ENCODE measurements at places on chromosomes 1 and 21.

- DNase-seq: no peak
Measured at GRCh38 chr21:31713973-31714740, 17.8 kb downstream of the SCAF4 start.

DNA sequence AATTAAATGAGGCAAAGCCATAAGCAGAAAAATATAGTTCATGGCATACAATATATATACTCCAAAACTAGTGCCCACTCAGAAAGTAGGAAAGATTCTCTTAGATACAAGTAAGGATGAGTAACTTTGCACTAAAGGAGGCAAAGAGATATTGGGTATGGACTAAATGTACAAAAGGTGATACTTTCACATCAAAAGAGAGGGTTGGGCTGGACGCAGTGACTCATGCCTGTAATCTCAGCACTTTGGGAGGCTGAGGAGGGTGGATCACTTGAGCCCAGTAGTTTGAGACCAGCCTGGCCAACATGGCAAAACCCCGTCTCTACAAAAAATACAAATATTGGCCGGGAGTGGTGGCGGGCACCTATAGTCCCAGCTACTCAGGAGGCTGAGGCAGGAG lies 6.7 kb downstream of the KYAT3 start:
- DNase-seq: no peak

DNA sequence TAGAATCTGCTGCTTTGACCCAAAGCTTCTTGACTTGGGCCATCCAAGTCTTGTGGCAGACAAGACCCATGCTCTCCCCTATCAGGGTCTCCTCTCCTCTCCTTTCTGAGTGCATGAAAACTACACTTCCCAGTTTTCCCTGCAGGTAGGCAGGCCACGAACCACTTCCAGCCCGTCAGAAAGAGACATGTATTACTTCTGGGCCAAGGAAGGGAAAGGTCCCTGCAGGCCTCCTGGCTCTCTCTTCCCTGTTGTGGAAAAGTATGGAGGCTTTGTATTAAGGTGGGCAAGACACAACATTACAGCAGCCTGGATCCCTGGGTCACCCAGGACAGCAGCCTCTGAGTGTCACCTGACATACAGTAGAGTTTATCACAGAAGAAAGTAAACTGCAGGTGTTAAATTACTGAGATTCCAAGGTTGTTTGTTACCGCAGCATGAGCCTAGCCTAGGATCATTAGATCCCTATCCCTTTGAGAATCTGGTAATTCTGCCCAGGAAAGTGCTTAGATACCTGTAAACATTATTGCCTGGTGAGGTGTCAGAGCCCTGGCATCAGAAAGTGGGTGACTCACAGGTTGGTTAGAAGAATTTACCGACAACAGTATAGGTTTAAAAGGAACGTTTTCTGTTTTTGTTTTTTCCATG lies 717.3 kb downstream of the MATN1 start:
- DNase-seq: no peak

- no peak for DNase-seq
Measured at GRCh38 chr1:36520771-36521420, 38.2 kb upstream of the CSF3R start.

GRCh38 chr1:17734609-17735008 lies 20.5 kb upstream of the ACTL8 start:
- DNase-seq: no peak

DNA sequence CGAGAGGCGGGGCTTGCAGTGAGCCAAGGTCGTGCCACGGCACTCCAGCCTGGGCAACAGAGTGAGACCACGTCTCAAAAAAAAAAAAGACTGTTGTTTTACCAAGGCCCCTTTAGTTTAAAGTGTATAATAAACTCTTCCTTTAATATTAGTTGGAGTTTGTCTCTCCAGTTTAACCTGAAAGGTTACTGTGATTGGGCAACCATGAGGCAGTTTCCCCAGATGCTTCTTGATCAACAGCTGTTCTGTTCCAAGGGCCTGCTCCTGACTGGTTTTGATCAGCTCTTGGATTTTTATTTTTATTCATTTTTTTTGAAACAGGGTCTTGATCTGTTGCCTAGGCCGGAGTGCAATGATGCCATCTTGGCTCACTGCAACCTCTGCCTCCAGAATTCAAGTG lies 18.1 kb upstream of the C2CD2 start:
- DNase-seq: no peak

- no peak for DNase-seq
Measured at GRCh38 chr1:23634518-23634839, 57.1 kb upstream of the RPL11 start.

DNA sequence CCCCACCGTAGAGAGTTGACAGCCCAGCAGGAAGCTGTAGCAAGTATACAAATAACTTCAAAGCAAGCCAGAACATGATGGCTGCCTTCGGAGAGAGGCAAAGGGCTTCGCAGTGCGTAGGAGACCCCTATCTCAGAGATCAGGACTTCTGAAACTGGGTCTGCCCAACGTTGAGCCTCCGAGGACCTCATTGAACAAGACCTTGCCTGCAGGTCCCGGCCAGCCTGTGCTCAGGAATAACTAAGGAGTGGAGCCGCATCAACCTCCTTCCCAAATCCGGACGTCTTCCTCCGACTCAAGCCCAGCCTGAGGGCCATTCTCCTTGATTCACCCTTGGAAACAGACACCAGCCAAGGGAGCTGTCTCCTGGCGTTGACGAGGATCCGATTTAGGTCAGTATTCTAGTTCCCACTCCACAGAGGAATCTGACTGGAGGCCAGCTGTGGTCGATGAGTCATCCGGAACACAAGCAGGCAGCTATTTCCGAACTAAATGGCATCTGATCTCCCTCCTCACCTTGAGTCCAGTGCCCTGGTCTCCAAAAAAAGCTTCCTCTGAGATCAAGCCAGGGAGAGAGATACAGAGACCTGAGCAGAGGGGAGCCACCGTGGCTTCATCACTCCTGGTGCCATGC lies 166.5 kb upstream of the COA6 start:
- DNase-seq: no peak

DNA sequence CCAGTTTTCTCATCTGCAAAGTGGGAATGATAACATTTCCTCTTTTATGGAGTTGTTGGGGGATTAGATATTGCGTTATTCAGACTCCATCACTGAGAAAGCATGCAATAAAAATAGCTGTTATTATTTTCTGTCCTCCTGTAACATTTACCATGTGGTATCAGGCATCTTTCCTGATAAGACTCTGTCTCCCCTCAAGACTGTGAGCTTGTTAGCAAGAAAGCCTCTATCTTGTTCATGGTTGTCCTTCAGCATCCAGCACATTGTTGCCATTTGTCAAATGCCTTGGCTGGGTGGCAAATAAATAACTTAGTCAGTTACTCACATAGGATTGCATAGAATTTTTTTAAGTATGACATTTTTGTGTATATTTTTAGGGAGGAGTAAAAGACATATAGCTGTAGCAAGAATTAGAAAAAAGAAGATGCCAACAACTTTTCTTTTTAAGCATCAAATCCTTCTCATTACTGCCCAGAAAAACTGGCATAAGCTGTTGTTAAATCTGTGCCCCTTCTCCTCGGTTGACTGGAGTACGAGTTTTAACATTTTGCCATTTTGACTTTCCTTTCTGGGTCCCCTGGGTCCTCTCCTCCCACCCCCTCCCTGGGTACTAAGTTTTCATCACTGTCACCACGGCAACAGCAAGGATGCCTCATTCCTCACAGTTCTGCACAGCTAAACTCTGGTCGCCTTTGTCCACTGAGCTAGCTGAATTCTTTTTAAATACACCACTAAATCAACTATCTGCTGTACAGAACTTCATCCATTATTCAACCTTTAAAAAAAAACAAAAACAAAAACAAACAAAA lies 1.0 kb upstream of the JAM2 start:
- no peak for DNase-seq

DNA sequence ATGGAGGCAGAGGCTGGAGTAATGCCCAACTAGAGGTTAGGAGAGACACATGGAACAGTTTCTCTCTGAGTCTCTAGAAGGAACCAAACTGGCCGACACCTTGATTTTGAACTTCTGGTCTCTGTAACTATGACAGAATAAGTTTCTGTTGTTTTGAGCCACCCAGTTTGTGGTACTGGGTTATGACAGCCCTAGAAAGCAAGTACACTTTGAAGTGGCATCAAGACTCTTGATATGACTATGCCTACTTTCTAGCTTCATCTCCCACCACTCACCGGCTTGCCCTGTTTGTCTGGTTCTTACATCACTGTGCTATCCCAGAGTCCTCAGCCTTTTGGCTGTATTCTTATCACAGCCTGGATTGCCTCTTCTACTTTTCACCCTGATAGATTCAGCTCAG lies 230.3 kb upstream of the USP24 start:
- peak; percentile 4 for DNase-seq

DNA sequence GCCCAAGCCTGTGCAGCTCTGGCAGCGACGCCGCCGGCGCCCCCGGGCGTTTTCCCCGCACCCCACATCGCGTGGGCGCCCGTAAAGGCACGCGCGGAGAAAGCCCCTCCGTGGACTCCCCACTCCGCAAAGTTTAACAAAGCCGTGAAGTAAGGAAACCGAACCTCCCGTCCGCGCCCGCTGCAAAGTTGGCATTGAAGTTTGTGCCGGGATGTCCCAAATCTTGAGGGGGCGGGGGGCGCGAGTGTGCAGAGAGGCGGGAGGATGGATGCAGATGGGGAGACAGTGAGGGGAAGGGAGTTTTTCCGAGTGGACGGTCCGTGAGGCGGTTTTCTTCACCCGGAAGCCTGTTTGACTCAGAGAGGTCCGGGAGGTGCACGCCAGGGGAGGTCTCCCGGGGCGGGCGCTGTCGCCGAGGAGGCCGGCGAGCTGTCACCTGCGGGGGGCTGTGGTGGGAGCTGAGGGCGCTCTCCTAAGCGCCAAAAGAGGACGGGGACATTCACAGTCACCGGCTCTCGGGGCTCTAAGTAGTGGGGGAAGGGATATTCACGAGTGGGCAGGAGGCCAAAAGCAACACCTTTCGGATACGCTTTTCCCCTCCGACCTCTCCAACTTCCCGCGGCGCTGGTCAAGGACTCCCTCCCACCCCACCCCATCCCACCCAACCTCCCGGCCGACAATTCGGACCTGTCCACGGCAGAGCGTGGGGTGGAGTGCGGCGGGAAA lies 1.3 kb downstream of the WLS start:
- DNase-seq: peak; percentile 1

DNA sequence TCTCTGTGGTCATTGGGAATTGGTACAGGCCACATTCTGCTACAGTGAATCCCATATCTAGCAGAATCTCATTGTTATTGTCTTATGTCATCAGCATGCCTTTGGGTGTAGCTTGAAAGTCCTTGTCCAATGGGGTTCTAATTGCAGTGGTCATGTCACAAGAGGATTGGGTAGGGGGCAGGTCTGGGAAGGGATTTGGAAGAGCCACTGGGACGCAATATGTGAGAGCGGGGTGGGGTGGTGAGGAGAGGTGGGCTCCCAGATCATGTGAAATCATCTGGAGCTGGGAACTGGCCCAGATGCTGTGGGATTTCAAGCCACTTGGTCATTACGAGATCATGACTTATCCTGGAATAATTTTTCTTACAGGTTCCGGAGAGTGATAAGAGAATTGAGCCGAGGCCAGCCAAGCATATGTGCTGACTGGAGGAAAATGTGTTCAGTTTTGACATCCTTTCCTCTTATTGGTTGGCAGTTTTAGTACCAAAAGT lies 16.3 kb downstream of the CNIH3 start:
- no peak for DNase-seq

GRCh38 chr1:81876901-81877733 lies 76.4 kb downstream of the ADGRL2 start:
- DNase-seq: no peak

DNA sequence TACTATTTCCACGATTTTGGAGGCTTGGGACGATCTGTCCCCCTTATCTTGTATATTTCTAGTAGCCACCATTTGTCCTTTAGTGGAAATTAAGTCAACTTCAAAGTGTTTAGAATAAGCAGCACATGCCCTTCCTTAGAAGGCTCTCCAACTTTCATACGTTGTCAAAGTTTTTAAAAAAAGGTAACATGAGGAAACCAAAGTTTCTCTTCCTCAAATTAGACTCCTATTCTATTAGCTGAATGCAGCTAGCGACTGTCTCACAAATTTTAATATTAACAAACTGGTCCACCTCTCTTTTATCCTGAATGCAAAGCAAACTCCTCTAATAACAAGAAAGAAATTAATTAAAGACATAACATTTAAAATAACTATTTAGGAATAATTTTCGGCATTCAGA lies 6.9 kb downstream of the C1orf174 start:
- DNase-seq: no peak

DNA sequence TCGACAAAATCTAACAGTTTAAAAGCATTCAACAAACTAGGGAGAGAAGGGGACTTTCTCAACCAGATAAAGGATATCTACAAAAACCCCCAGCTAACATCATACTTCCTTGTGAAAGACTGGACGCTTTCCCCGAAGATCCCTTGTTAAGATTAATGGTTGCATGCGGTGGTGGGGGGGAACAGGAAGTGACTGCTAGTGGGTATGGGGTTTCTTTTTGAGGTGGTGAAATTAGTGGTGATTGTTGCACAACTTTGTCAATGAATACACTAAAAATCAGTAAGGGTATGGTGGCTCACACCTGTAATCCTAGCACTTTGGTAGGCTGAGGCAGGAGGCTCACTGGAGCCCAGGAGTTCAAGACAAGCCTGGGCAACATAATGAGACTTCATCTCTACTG lies 26.9 kb upstream of the EYA3 start:
- DNase-seq: peak; percentile 60

- peak; percentile 55 for DNase-seq
Measured at GRCh38 chr1:223845037-223845809, 524 bp downstream of the TP53BP2 start.

GRCh38 chr1:200783926-200784325 lies 45.2 kb downstream of the CAMSAP2 start:
- DNase-seq: no peak

DNA sequence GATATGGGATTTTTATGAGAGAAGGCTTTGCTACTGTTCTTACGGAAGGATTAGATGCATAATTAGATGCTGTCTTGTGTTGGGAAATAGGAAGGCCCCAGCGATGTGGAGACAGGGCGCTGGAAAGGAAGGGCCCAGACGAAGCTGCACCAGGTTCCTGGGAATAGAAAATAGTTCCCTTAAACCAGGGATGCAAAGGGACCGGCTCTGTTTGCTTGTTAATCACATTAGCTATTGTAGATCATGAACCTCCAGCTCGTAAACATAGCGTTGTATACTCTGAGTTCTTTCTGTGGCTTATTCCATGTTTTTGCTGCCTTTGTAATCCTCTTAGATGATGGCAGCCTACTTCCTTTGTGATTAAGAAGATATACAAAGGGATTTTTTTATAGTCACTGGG lies 79.8 kb upstream of the COX20 start:
- DNase-seq: no peak

DNA sequence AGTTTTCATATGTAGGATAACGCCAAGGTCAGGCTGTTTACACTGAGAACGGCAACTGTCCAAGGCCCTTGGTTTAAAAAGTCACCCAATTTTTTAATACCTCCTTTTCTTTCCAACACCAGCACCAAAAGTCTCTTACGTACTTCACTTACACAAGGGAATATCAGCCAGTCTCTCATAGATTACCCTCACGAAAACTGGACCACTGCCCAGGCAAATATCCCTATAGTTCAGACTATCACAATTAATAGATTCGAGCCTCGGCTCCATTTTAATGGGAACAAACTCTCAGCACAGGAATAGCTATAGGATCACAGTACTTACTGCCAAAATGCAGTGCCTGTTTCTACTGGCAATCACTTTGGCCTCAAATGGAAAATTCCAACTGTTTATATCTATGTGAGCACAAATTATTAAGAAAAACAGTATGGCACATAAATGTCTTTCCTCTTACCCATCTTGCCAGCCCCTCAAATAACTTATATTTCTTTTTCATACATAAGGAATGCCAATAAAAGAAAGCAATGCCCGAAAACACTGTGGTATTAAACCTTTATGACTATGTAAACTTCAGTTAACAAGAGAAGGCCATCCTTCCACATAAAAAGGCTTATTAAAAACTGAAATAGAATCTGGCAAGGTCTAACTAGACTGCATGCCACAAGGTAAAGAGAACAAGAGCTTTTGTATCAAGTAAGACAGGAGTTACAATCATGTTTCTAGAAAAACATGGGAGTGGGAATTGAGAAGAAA lies 97.8 kb downstream of the SLC45A1 start:
- DNase-seq: no peak
